Colonic mucosa (tissue), 4 donors: ENCODE measurements at places on chromosomes 13 and 19. TPM values are rescaled to one million over a fixed set of nuclear protein-coding genes. Genes with fewer than 3 reads are reported as not detected.
A peak's percentile ranks its signal among the peaks of the same experiment; 100 is the strongest.

DNA sequence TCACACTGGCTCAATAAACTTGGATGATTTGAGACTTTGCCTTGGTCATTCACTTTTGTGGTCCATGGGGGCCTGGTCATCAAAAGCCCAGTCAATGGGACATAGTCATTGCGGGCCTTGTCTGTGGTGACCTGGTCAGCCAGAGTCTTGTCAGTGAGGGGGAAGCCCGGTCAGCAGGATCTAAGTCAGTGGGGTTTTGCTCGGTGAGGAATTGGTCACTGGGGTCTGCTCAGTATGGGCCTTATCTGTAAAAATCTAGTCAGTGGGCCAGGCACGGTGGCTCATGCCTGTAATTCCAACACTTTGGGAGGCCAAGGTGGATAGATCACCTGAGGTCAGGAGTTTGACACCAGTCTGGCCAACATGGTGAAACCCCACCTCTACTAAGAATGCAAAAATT, 63.7 kb upstream of the TPM4 start:
- H3K4me3 ChIP-seq, result no peak overlapping the region
- no peak for DNase-seq
- H3K27me3 ChIP-seq, result no peaks in the 10 kb centered on the region
- H3K4me1 ChIP-seq, result no peaks in the 10 kb centered on the region
- no peaks in the 10 kb centered on the region for H3K36me3 ChIP-seq

- no peak overlapping the region for H3K27ac ChIP-seq
- no peak for DNase-seq
- no peak overlapping the region for H3K4me3 ChIP-seq
- H3K36me3 ChIP-seq, result no peaks in the 10 kb centered on the region
- H3K27me3 ChIP-seq, result no peaks in the 10 kb centered on the region
- H3K4me1 ChIP-seq, result no peaks in the 10 kb centered on the region
Observed at GRCh38 chr13:66536746-66537145, 693.4 kb downstream of the PCDH9 start.

Gene CCDC70
- total RNA-seq, result not detected

GRCh38 chr13:23579896-23580683, 9.9 kb downstream of the TNFRSF19 start:
- no peaks in the 10 kb centered on the region for H3K36me3 ChIP-seq
- peaks cover 16% of the 10 kb centered on the region for H3K27me3 ChIP-seq
- no peak for DNase-seq
- no peak overlapping the region for H3K27ac ChIP-seq
- H3K4me1 ChIP-seq, result no peaks in the 10 kb centered on the region

GRCh38 chr13:70784207-70784989, 676.1 kb upstream of the KLHL1 start:
- no peak overlapping the region for H3K4me3 ChIP-seq
- no peak overlapping the region for H3K27ac ChIP-seq
- no peak for DNase-seq
- H3K36me3 ChIP-seq, result no peaks in the 10 kb centered on the region
- H3K4me1 ChIP-seq, result no peaks in the 10 kb centered on the region
- no peaks in the 10 kb centered on the region for H3K27me3 ChIP-seq

Gene CDC34
- 93.4 TPM for total RNA-seq

DNA sequence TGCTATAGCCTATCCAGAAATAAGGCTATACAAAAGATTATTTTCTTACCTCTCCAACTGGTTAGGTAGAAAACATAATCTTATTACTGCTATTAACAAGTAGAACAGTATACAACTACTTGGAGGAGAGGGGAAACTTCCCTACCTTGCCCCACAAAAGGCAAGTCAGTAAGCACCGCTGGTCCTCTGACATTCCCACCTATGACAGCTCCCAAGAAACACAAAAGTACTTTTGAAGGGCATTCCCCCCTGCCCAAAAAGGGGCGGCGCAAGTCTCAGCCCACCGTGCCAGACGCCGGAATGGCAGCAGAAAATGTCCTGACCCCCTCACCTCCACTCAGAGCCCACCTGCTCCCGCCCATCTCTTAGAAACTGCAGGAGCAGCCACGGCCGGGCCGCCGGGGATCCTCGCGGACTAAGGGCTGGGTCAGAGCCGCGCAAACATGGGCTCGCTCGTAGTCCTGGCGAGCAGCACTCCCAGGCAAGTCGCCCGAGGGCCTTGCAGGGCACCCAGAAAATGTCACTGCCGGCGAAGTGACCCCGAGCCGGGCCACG, 437 bp downstream of the SUCLA2 start:
- DNase-seq, result peak; percentile 32
- H3K27ac ChIP-seq, result peak overlapping the region; percentile 77
- peaks cover 4% of the 10 kb centered on the region for H3K4me1 ChIP-seq
- no peaks in the 10 kb centered on the region for H3K36me3 ChIP-seq

DNA sequence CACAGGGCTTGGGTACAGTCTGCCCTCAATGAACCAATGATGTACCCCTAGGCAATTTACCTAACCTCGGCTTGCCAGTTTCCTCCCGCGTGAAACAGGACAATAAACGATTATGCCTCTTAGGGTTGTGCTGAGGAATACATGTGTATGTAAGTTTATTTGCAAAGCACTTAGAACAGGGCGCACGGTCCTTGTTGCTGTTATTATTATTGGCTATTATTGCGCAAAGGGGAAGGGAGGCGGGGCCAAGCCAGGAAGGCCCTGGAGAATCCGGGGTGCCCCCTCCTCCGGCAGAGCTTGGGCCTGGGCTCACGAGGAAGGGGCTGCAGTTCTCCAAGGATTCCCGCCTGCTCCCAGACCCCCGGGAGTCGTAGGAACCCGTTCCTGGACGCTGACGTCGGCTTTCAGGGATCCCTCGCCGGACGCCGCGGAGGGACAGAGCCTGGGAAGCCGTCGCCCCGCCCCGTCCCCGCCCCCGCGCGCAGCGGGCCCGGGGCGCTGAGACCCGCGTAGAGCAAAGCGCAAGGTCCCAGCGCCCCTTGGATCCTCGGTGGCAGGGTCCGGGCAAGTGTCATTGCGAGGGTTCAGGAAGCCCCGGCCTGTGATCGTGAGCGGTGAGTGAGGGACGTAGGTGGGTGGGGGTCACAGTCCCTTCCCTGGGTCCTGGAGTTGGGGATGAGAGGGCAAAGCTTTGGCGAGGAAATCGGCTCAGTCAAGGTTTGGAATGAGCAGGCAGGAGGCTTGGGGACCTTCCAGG, at the start of gene TMEM91:
Gene TMEM91 (plus strand): TSS at position 293 of the 757 bp plus-strand sequence. CDS start 1,777 bp downstream, outside the sequence.
- no peaks in the 10 kb centered on the region for H3K27me3 ChIP-seq
- DNase-seq, result peak; percentile 45
- no peaks in the 10 kb centered on the region for H3K36me3 ChIP-seq

DNA sequence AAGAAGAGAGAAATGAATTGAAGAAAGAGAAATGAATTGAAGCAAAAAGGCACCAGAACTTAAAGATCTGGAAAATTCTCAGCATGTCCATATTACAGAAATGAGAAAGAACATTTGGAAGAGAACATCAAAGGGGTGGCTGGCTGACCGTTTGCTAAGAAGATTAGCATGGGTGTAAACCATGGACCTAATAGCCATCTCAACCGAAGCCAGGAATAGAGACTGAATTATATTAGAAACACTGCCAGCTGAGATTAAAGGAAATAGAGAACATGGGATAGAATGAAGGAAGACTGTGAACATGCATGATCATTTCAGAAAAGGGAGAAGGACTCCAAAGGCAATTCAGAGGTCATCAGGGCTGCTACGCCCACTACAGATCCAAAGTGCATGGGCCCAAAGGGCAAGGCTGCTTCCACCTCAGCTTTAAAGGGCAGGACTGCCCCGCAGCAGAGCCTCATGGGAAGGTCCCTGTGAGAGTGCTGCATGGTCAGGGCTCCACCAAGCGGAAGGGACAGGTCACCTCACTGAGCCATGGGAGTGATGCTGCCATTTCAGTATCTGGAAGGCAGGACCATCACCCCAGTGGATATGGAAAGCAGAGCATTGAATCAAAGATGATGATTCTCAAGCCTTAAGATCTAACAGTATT, 23.1 kb downstream of the FNDC3A start:
- H3K4me3 ChIP-seq, result no peak overlapping the region
- H3K4me1 ChIP-seq, result no peaks in the 10 kb centered on the region
- DNase-seq, result no peak

DNA sequence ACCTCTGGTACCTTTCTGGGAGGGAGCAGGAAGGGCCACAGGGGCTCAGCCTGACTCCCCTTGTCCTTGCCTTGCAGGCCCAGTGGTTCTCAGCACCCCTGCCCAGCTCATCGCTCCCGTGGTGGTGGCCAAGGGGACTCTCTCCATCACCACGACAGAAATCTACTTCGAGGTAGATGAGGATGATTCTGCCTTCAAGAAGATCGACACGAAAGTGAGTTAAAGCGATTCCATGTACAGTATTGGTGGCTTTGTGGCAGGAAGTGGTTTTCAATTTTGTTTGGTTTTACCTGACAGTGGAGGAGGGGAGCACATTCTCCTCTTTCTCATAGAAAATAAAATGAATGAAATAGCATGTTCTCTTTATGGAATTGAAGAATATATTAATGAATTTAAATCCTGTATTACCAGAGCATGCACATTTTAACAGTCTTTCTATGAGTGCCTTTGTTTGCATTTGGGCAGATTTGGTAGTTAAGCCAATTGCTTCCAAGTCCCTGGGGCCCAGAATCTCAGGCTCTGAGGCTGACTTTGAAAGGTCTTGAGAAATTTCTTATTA, 4.1 kb downstream of the MAB21L1 start:
- peaks cover 16% of the 10 kb centered on the region for H3K27me3 ChIP-seq
- no peaks in the 10 kb centered on the region for H3K4me1 ChIP-seq
- H3K4me3 ChIP-seq, result no peak overlapping the region
- no peaks in the 10 kb centered on the region for H3K36me3 ChIP-seq
- DNase-seq, result no peak

DNA sequence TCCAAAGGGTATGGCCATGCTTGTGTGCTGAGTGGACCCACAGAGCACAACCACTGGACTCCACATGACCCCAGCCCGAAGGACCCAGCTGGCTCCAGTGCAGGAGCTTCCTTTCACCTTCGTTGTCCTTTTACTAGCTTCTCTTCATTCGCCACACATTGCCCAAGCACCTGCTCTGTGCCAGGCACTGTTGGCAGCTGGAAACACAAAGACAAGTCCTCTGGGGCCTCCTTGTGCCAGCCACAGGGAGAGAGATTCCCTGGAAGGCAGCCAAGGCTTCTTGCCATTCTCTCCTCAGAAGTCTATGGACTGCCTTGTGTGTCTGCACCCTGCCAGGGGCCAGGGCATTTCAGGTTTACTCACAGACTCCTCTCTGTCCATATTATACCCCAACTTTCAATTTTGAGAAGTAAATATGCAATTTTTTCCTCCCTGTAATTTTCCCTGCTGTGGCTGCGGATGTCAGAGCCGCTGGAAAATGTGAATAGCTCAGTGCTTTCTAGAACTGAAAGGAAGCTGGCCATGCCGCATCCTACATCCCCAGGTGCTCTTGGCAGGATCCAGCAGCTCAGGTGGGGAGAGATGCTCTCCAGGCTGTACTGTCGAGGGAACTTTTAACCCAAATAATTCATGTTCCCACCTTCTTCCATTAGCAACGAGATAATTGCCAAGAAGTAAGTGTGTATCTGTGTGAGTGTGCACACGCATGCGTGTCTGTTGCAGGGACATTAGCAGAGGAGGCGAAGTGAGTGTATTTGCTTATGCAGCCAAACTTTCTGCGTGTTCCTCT, 57.2 kb downstream of the CHST8 start:
- H3K4me1 ChIP-seq, result no peaks in the 10 kb centered on the region
- no peaks in the 10 kb centered on the region for H3K27me3 ChIP-seq
- H3K36me3 ChIP-seq, result no peaks in the 10 kb centered on the region
- no peak for DNase-seq
- no peak overlapping the region for H3K27ac ChIP-seq

GRCh38 chr13:50761406-50761805, 82.1 kb downstream of the DLEU7 start:
- no peak overlapping the region for H3K4me3 ChIP-seq
- no peak for DNase-seq
- no peaks in the 10 kb centered on the region for H3K36me3 ChIP-seq
- no peaks in the 10 kb centered on the region for H3K27me3 ChIP-seq
- no peaks in the 10 kb centered on the region for H3K4me1 ChIP-seq
- no peak overlapping the region for H3K27ac ChIP-seq

Gene PRX
- total RNA-seq, result 1.7 TPM

DNA sequence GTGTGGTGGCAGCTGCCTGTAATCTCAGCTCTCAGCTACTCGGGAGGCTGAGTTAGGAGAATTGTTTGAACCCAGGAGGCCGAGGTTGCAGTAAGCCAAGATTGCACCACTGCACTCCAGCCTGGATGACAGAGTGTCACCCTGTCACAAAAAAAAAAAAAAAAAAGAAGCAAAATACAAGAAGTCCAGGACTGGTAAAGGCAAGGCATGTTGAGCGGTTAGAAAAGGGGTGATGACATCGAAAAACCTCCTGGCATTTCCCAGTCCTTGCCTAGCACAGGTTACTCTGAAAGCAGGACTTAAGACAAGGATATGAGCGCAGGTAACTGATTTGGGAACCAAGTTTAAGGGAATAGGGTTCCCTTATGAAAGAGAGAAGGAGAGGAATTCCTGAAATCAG, 2.5 kb upstream of the LILRB4 start:
- DNase-seq, result no peak
- no peaks in the 10 kb centered on the region for H3K4me1 ChIP-seq
- no peak overlapping the region for H3K4me3 ChIP-seq
- H3K27ac ChIP-seq, result no peak overlapping the region
- H3K27me3 ChIP-seq, result no peaks in the 10 kb centered on the region

Gene TGFBR3L
- total RNA-seq, result not detected

DNA sequence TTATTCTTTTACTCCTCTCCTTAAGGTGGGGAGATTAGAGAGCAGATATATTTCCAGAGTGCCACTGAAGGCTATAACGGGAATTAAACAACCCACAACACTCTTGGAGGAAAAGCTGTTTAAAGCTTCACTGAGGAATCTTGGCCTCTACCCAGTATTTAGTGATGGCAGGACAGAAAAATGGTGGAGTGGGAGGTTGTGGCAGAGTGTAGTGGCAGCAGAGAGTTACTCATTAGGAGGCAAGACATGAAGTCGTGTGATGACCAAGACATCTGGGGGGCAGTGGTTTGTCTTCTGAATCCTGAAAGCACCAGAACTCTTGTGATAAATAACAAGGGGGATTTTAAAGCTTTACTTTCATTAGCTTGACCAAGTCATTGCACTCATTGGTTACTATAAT, 563.5 kb upstream of the SLITRK5 start:
- no peaks in the 10 kb centered on the region for H3K4me1 ChIP-seq
- H3K27ac ChIP-seq, result no peak overlapping the region

- DNase-seq, result no peak
- H3K4me1 ChIP-seq, result no peaks in the 10 kb centered on the region
- H3K36me3 ChIP-seq, result no peaks in the 10 kb centered on the region
- no peak overlapping the region for H3K4me3 ChIP-seq
Observed at GRCh38 chr13:87035526-87035925, 635.6 kb upstream of the SLITRK5 start.

Gene FBXL12
- 30.7 TPM for total RNA-seq

DNA sequence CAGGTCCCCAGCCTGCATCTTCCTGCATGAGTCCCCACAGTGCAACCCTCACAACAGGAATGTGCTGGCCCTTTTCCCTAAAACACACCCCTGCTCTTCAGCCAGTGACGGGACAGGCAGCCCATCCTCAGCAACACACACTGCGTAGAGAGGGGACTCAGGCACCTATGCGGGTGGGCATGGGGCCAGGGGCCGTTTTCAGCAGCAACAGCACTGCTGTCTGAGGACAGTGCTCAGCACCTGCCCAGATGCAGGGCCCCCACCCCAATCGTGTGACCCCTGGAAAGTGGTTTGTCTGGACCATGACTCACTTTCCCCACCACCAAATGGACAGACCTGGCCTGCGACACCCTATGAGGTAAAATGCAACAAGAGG, 28.0 kb upstream of the ISYNA1 start:
- H3K4me3 ChIP-seq, result no peak overlapping the region
- H3K36me3 ChIP-seq, result peaks cover 6% of the 10 kb centered on the region
- DNase-seq, result no peak
- H3K4me1 ChIP-seq, result peaks cover 20% of the 10 kb centered on the region
- H3K27me3 ChIP-seq, result no peaks in the 10 kb centered on the region
- no peak overlapping the region for H3K27ac ChIP-seq
